Caudate nucleus (tissue), 63 donors: ENCODE measurements at places on chromosomes 2 and 18.

- no peak for DNase-seq
Measured at GRCh38 chr2:142877216-142877838, at the start of gene KYNU. TSS of gene KYNU (plus strand) at chr2:142877664. CDS start at chr2:142885368, 7,704 bp downstream.

DNA sequence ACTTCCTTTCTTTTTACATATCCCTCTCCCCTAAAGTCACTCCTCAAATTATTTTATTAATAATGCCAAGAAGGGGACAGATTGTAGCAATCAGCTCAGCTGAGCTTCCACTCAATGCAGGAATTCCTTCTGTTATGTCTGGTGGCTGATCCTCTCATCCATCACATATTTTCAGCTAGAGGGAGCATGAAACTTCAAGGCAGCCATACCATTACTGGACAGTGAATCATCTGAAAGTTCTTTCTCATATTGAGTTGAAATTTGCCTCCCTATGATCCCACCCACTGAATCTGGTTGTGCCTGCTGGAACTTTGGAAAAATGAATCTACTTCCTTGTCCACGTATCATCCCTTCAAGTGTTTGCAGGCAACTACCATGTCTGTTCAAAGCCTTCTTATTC, 11.2 kb downstream of the ZNF385B start:
- no peak for DNase-seq

DNA sequence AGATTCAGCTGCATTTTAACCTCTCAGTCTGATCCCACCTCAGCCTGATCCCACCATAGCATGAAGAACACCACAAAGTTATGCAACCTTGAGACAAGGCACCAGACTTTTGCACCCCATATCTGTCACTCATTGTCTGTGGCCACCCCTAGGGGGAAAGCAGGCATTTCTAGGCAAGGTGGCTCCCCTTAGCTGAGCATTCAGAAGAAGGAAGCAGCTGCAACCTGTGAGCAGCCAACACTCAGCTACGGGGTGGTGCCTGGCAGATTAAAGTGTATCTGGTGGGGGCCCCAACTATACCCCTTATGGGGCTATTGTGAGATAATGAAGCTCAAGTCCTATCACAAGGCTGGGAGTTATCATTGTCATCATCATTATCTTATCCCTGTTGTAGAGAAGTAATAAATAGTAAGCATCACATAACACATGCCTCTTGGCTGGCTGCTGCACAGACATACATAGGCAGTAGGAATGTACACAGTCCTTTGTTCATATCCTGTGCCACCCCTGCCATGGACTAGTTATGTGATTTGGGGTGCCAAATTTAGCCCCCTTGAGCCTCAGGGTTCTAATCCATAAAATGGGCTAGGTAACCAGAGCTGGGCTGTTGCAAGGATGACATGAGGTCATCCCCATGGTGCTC, 20.6 kb upstream of the TMEM163 start:
- no peak for DNase-seq

DNA sequence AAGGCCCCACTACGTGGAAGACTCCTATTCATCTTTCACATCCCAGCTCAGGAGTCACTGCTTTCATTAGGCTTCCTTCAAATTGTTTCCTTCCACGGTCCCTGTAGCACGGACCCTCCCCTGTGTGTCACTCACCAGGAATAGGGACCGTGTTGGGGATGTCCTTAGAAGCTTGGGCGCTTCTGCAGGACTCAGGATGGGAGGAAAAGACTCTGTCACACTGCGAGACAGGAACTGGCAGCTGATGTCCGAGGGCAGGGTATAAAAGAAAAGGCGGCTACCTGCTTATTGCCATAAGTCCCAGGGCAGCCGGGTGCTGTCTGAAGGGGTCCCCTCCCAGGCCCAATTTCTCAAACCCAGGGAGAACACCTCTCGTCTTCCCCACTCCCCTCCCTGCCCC, 79.1 kb downstream of the BCL2L11 start:
- no peak for DNase-seq

DNA sequence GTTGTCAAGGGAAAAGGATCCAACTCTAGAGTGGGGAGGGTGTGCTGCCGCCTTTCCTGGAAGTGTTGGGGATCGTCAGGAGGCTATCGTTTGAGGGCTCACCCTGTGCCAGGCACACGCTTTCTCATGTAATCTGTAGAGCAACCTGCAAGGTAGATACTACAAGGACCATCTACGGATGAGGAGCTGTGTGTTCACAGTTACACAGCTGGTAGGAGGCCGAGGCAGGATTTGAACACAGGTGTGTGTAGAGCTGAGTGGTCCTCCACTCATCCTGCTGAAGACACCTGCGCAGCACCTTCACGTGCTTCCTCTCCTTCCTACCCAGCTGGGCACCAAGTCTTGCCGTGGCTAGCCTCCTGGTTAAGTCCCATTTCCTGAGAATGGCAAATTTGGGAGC, 68.3 kb downstream of the MARCO start:
- DNase-seq, result no peak

DNA sequence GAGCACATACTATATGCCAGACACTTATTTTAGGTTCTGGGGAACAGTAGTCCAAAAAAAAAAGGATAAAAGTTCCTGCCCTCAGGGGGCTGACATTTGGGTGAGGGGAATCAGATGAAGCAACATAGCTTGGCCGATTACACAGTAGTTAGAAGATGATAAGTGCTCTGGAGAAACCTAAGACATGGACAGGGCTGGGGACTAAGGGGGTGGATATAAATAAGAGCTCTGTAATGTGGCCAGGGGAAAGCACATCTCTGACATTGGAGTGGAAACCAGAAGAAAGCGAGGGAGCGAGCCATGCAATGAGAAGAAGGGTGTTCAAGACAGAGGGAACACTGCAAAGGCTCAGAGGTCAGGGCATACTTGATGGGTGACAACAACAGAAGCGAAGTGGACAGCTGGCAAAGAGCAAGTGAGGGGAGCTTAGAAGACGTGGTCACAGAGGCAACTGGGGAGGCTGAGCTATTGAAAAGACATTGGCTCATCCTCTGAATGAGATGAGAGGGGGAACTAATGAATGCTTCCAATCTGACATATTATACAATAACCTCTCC, 11.4 kb downstream of the TMEM182 start:
- DNase-seq, result no peak

- no peak for DNase-seq
Measured at GRCh38 chr2:113291191-113291590, 12.5 kb upstream of the PAX8 start.
